ENCODE measurements at places on chromosomes 13 and 19.

DNA sequence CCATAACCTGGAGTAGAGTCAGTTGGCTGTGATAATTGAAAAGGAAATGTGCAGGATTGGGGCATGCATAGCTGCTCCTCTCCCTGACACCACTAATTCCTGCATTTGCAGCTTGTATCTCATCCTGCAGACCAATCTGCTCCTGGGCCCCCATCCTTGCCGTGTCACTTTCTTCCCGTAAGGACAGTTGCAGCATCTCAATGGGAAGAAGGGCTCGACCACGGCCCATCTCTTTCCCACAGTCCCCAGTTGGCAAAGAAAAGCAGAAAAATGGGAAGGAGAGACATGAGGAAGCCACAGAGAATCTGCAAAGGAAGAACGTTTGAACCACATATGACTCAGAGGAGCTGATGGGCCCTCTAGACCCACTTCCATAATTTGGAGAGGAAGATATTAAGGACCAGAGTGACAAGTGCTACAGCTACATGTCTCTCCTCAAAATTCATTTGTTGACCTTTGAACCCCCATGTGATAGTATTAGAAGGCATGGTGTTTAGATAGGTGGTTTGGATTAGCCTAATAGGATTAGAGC lies 1.8 kb upstream of the SIGLEC12 start:
- no peak for DNase-seq

DNA sequence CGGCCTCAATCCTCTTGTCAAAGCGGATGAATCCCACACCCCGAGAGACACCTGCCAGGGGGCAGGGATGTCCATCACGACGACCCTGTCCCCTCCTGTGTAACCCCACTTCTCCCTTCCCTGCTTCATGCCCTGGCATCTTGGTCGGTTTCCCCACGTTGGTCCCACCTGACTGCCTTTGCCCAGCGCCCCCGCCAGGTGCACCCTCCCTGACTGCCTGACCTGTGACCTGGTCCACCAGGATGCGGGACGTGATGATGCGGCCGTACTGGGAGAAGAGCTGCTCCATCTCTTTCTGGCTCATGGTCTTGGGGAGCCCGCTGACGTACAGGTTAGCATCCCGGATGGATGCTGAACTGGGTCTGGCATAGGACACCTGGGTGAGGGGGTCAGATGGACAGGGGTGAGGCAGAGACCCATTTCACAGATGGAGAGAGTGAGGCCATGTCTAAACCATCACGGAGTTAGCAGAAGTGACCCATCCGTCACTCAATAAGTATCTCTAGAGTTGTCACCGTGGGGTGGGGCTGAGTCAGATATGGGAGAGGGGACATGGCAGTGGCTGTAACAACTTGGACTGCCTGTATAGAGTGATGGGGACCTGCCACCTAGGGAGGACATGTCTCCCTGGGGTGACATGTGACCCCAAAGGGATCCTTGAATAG lies 22.5 kb downstream of the ELAVL3 start:
- no peak for DNase-seq

GRCh38 chr13:112779856-112780604 lies 90.2 kb downstream of the ATP11A start:
- no peak for DNase-seq

DNA sequence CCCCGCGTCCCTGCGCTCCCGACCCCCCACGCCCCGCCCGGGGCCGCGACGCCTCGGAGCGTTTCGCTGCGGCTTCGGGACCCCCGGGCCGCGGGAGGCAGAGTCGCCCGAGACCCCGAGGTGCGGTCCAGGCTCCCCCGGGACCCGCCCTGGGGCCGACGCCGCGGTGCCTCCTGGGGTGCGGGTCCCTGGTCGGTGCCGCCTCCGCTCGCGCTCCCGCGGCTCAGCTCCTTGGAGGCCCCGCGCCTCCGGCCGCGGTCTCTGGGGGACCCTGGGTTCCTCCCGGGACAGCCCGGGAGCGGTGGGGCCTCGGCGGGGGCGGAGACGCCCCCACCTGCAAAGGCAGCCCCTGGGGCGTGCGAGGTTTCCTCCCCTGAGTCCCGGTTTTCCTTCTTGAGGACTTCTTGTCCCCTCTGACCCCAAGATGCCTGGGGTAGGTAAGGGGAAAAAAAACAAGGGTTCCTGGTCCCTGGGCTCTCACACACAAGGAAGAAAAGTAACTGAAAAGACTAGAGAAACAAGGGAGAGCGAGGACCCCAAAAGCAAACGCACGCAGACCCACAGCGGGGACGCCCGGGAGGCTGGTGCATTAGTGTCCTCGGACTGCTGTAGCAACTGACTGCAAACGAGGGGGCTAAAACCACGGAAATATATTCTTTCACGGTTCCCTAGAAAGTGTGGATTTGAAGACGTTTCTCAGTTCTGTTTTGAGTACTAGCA lies 740 bp downstream of the ZNF555 start:
- no peak for DNase-seq

- no peak for DNase-seq
Measured at GRCh38 chr13:97781891-97782305, 171.6 kb upstream of the IPO5 start.

DNA sequence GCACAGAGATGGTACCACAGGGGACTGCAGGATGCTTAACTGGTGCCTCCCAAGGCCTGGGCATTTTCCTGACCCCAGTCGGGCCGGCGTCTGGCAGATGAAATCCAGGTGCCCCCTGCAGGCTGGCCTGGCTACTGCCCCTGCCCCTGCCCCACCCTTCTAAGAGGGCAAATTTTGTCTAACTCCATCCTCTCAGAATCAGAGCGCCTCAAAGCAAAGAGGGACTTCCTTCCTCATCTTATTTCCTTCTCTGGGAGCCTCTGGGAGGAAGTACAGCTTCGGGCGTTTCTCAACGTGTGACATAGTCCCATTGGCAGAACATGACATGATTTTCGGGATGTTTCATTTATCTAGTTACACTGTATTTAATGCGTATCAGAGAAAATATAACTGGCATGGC lies 2.7 kb downstream of the PRKACA start:
- no peak for DNase-seq

DNA sequence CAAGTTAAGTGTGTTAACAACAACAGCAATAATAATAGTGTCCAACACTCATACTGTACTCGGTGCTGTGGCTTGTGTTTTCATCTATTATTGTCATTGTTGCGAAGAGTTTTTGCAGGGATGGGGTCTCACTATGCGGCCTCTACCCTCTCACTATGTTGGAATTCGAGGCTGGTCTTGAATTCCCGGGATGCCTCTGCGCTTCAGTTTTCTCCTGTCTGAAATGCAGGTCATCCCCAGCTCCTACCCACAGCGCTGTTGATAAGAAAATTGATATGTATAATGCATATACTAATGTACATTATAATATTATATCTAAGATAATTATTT lies 4.9 kb upstream of the SBK3 start:
- DNase-seq = no peak

- no peak for DNase-seq
Measured at GRCh38 chr13:59414006-59414405, 749.7 kb downstream of the DIAPH3 start.

- DNase-seq = no peak
Measured at GRCh38 chr19:1622007-1622406, 16.7 kb upstream of the UQCR11 start.

DNA sequence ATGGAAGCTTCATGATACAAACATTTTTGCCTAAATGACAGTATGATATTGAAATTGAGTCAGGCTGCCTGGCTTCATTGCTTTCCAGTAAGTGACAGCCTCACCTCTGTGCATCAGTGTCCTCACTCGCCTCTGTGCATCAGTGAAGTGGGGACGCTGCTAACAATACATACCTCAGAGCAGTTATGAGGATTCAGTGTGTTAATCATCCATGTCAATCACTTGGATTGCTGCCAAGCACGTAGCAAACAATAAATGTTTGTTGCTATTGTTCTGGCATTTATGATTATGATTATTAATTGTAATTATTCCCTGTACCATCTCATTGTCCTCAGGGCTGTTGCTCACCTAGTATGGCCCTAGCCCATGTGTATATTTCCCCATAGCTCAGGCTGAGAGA lies 8.8 kb downstream of the PPP2R1A start:
- DNase-seq = no peak

DNA sequence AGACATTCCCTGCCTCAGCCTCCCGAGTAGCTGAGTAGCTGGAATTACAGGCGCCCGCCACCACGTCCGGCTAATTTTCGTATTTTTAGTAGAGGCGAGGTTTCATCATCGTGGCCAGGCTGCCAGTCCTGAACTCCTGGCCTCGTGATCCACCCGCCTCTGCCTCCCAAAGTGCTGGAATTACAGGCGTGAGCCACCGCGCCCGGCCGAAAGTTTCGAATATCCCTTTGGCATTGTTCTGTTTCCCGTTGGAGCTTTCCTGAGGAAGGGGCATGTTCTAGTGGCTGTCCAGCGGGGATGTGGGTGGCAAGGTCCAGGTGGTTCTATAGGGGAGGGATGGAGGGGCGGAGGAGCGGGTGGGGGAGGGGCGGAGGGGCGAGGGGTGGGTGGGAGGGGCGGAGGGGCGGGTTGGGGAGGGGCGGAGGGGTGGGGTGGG lies 2.1 kb upstream of the BSG start:
- DNase-seq = no peak

- DNase-seq = no peak
Measured at GRCh38 chr13:27772651-27773425, 19.4 kb upstream of the GSX1 start.

GRCh38 chr19:40155749-40156265 lies 35.4 kb upstream of the MAP3K10 start:
- no peak for DNase-seq

DNA sequence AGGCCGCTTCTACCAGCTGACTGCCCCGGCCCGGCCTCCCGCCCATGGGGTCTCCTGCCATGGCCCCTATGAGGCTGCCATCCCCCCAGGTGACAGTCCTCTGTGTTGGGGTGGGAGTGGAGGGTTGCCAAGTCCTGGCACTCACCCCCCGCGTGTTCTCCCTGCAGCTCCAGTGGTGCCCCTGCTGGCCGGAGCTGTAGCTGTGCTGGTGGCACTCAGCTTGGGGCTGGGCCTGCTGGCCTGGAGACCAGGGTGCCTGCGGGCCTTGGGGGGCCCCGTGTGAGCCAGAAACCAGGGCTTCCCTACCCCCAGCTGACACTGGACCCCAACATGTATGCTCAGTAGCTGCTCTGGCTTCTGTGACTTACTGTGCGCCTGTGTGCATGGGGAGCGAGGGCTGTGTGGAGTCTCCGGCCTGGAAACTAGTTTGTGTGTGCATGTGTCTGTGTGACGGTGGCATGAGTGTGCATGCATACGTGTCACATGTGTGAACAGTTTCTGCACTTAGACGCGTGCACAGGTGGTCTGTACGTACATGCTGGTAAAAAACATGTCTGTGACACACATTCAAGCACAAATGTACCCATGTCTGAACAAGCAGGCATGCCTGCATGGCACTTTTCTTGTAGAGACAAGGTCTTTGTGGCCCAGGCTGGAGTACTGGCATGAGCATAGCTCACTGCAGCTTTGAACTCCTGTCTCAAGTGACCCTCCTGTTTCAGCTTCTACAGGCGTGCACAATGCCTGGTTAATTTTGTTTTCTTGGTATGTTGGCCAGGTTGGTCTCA lies 4.9 kb downstream of the ACP4 start:
- DNase-seq = no peak

- no peak for DNase-seq
Measured at GRCh38 chr13:111152844-111153243, 37.7 kb downstream of the ARHGEF7 start.

DNA sequence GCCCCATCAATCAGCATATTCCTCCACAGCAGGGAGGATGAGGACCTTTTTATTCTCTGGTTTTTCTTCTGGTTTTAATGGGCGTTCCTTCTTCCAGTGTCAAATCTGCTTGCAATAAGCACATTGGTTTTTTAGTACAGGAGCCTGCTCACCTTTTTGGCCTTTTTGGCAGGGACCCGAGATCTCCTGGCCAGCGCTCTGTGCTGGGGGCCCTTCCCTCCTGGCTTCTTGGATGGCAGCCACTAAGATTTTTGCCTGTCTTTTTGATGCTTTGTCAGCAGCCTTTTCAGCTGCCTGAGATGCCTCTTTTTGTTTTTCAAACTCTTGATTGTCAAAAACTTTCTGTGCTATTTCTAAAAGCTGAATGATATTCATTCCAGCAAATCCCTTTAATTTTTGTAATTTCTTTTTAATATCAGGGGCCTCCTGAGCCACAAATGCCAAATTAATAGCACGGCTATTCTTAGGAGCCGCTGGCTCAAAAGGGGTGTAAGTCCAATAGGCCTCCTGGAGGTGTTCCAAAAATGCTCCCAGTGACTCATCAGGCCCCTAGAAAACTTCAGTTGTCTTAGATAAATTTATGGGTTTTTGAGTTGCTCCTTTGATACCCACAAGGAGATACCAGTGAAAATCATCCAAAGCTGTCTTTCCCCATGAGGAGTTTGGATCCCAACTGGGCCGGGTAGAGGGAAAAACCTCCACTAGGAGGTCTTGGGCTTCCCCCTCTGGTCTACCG lies 73.0 kb downstream of the ZNF100 start:
- no peak for DNase-seq

- DNase-seq = no peak
Measured at GRCh38 chr13:30027569-30028455, 177.4 kb upstream of the UBL3 start.

DNA sequence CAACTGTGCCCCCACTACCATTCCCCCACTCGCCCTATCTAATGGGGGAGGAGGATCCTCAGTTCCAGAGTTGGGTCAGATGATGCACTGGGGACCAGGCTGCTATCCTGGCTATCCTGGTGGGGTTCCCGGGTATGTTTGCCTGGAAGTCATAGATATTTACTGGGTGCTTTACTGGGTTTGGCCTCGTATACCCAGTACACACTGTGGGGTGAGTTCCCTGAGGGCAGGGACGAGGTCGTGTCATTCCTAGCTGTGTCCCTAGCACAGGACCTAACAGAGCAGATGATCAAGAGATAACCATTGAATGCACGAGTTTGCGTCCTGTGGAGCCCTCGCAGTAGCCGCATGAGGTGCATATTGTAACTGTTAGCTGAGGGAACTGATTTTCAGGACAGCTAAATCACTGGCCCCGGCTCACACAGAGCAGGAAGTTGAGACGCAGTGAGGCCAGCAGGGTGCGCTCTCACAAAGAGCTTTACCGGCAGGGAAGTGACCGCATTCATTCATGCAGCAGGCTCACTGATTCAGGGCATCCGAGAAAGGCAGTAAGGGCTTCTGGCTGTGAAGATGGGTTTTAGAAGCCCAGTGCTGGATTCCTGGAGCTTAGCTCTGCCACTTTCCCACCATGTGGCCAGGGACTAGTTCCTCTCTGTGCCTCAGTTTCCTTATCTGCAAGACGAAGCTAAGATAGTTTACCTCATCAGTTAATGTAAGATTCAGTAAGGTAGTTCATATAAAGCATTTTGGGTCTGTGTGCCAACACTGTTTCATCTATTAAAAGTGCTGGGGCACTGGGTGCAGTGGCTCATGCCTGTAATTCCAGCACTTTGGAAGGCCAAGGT lies 6.0 kb downstream of the RUVBL2 start:
- DNase-seq = no peak
